Esophagus muscularis mucosa (tissue), 4 donors: ENCODE measurements at places on chromosomes 5 and 9. TPM values are rescaled to one million over a fixed set of nuclear protein-coding genes. Genes with fewer than 3 reads are reported as not detected.

The SPATA31E1 gene
- not detected for total RNA-seq

The SAXO1 gene
- 0.11 TPM for total RNA-seq

The SLC45A2 gene
- not detected for total RNA-seq

The GPRIN1 gene
- total RNA-seq: 0.91 TPM

The FGD3 gene
- total RNA-seq: 5.1 TPM

The ZFYVE16 gene
- 16.8 TPM for total RNA-seq

The C5orf52 gene
- not detected for total RNA-seq

The SARDH gene
- 0.39 TPM for total RNA-seq

The BARHL1 gene
- not detected for total RNA-seq

The SMIM33 gene
- not detected for total RNA-seq

The SOHLH1 gene
- not detected for total RNA-seq

DNA sequence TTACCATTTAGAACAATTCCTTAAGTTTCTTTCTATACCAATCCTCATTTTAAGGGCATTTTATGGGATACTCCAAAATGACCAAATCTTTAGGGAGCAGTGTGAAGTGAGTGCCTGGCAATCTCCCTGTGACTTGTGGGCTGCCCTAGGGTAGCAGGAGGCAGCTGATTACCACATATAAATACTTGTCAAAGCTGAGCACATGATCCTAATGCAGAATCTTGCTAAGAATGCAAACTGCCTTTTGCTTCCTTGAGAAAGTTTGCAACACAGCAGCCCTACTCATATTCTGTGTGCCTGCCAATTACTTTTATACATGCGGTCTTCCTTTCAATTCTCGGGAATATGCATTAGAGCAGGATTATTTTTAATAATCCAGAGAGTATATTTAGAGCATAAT lies 18.2 kb upstream of the NREP start:
- DNase-seq: no peak
- no peaks in the 10 kb centered on the region for H3K36me3 ChIP-seq
- no peaks in the 10 kb centered on the region for H3K27me3 ChIP-seq
- peaks cover 7% of the 10 kb centered on the region for H3K4me1 ChIP-seq
- peak overlapping the region; percentile 56 for H3K27ac ChIP-seq
- no peak overlapping the region for H3K4me3 ChIP-seq

DNA sequence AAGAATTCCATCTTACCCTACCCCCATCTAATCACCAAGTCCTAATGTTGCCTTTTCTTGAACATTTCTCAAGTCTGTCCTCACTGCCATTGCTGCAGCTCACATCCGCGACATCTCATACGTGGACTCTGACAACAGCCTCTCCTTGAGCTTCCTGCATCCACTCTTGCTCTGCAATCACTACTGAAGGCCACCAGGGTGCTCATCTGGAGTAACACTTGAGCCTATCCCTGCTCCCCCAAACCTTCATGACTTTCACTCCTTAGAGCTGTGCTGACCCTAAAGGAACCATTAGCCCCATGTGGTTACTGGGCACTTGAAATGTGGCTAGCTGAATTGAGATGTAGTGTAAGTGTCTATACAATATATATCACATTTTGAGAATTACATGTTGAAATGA lies 46.4 kb upstream of the CTXN3 start:
- peaks cover 38% of the 10 kb centered on the region for H3K4me1 ChIP-seq
- H3K27me3 ChIP-seq: no peaks in the 10 kb centered on the region
- H3K27ac ChIP-seq: no peak overlapping the region
- DNase-seq: no peak

DNA sequence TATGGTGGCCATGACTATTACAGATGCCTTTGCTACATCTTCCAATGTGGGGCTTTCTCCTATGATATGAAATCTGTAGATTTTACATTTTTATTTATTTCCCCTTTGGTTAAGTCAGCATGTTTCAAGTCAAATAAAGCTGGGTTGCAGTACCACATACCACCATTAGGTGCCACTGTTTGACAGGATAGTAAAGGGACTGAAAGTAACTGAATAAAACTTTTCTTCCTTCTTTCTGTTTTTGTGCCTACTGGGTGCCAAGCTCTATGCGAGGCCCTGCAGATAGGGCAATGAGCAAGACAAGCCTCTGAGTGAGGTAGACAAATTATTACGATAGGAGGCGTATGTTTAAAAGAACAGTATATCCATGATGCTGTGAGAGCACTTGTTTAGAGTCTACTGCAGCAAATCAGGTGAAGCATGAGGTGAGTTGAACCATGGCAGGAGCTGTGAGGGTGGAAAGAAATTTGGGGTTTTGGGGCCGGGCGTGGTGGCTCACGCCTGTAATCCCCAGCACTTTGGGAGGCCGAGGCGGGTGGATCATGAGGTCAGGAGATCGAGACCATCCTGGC lies 64.8 kb downstream of the GDNF start:
- H3K4me1 ChIP-seq: peaks cover 31% of the 10 kb centered on the region
- no peaks in the 10 kb centered on the region for H3K27me3 ChIP-seq

DNA sequence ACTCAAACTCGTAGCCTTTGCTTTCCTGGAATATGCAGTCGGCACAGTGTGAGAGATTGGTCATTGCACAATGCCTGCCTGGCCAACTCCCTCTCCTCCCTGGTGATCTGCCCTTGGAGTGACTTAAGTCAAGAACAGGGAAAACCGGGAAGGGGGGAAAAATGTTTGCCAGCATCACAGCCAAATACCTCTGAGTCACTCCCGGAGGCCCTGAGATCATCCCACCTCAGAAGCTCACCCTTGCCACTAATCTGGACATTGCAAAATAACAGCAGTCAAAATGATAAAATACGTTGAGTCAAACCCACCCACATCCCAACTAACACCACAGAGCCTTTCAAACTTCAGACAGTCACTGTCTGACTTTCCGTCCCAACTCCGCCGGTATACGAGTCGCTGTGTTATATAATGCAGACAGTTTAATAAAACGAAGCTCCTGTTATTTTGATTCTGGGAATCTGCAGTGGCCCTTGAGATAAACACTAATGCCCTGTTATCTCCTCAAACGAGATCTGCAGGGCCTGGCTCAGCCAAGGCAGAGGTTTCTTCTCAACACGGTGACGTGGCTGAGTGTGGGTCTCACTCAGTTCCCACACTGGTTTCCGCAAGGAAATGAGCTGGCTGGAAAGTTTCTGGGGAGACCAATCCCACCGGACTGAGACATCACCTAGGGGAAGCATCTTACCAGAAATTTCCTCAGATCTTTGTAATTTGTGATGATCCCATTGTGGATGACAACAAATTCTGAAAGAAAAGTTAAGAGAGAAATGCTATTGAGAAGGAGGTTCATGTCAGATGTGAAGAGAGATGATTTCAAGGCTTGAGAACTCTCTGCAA lies 22.1 kb downstream of the GFPT2 start:
- no peaks in the 10 kb centered on the region for H3K27me3 ChIP-seq
- peaks cover 14% of the 10 kb centered on the region for H3K4me1 ChIP-seq
- peaks cover 12% of the 10 kb centered on the region for H3K36me3 ChIP-seq
- H3K27ac ChIP-seq: peak overlapping the region; percentile 71
- H3K4me3 ChIP-seq: no peak overlapping the region

- no peaks in the 10 kb centered on the region for H3K27me3 ChIP-seq
- H3K4me1 ChIP-seq: no peaks in the 10 kb centered on the region
- no peak for DNase-seq
- no peak overlapping the region for H3K4me3 ChIP-seq
These were observed 479.0 kb downstream of the CYLC2 start for GRCh38 chr9:103474156-103474555.

GRCh38 chr5:102139029-102139428 lies 157.1 kb downstream of the SLCO4C1 start:
- DNase-seq: no peak
- no peak overlapping the region for H3K27ac ChIP-seq
- no peaks in the 10 kb centered on the region for H3K36me3 ChIP-seq
- H3K4me3 ChIP-seq: no peak overlapping the region
- no peaks in the 10 kb centered on the region for H3K4me1 ChIP-seq
- H3K27me3 ChIP-seq: no peaks in the 10 kb centered on the region

GRCh38 chr9:131529597-131530545 lies 1.2 kb downstream of the UCK1 start:
- H3K27me3 ChIP-seq: no peaks in the 10 kb centered on the region
- peaks cover 25% of the 10 kb centered on the region for H3K4me1 ChIP-seq
- H3K4me3 ChIP-seq: peak overlapping the region; percentile 100

GRCh38 chr9:10052916-10053315 lies 559.9 kb downstream of the PTPRD start:
- no peaks in the 10 kb centered on the region for H3K27me3 ChIP-seq
- H3K4me3 ChIP-seq: no peak overlapping the region
